ENCODE measurements at places on chromosomes 4 and X. TPM values are rescaled to one million over a fixed set of nuclear protein-coding genes. Genes with fewer than 3 reads are reported as not detected.

DNA sequence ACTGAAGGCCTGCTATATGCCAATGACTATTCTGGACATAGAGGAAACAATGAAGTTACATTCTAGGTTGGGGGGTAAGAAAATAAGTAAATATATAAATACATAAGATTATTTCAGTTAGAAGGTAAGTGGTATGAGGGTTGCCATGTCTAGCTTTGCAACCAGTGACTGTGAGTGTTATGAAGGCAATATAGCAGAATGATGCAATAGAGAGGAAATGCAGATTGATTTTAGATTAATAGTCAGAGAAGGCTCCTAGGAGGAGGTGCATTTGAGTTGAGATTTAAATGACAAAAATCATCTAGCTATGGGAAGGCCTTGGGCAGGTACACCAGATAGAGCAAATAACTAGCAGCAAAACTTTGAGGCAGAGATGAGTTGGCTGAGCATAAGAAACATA lies 243.2 kb downstream of the FBXO8 start:
- no peak for DNase-seq

The FAT1 gene
- total RNA-seq = 13.6 TPM

The CNOT6L gene
- 4.9 TPM for total RNA-seq

The SORBS2 gene
- 16.3 TPM for total RNA-seq

DNA sequence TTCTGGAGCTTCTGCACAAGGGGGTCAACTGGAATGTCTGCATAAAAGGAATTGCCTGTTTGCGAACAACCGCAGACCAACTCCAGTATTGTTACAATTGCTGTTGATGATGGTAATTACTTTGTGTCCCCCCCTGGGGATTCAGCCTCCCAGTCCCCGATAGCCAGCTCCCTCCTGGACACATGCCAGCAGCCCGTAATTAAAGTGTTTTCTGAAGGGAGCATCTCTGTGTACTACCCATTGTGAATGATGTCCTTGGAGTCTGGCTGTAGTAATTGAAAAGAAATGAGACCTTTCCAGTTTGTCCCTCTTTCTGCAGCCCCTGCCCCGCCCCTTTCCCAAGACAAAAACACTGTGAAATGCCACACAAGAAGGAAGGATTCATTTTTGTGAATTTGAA lies 377.1 kb upstream of the LCORL start:
- DNase-seq = no peak

GRCh38 chr4:72846280-72847111 lies 223.0 kb downstream of the COX18 start:
- DNase-seq = no peak

GRCh38 chr4:2276581-2277325 lies 14.8 kb upstream of the MXD4 start:
- DNase-seq = peak; percentile 81

- no peak for DNase-seq
Observed at GRCh38 chrX:49137492-49137891, 14.0 kb upstream of the GPKOW start.

DNA sequence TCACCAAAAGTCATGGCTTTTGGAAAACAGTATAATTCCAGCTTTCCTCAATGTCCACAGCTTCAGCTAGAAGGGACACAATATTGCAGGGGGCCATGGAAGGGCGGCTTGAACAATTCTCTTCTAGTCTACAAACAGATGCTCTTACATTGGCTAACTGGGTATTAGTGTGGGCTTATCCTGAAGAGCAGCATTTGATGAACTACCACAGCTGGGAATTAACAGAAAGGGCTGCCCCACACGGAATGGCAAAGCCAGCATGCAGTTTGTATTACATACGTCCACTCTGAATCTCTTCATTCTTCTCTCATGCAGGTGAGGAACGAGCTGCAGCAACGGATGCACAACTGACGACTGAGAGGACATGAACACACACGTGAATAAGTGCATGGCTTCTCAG lies 13.0 kb upstream of the PDCL2 start:
- no peak for DNase-seq

The NDNF gene
- not detected for total RNA-seq

- no peak for DNase-seq
Observed at GRCh38 chr4:17090063-17090462, 191.6 kb upstream of the LDB2 start.

- peak; percentile 60 for DNase-seq
Observed at GRCh38 chr4:123398853-123399626, 2.4 kb downstream of the SPRY1 start.

The FAM200B gene
- 27.6 TPM for total RNA-seq

- DNase-seq = no peak
Observed at GRCh38 chr4:153409924-153410501, 56.1 kb upstream of the TMEM131L start.

GRCh38 chrX:41452565-41453356 lies 5.6 kb downstream of the NYX start:
- DNase-seq = no peak

DNA sequence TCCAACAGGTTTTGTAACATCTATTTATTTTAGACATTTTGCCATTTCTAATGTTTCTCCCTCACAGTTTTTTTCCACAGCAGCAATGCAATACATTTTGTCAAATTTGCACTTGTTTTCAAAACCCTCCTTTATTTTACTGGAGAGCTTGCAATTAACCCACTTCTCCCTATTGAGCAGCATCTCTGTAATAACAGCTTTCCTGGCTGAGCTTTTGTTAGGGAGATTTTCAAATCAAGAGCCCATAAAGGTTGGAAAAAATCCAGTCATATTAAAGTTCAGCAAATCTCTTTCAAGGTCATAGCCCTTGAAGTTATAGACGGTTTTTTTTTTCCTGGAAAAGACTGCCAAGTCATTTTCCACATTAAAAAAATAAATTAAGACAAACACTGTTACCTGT lies 450.6 kb upstream of the TENM3 start:
- DNase-seq = no peak
